ENCODE measurements at places on chromosomes 11 and 22.

GRCh38 chr11:104467404-104467803 lies 303.5 kb upstream of the PDGFD start:
- DNase-seq, result no peak

DNA sequence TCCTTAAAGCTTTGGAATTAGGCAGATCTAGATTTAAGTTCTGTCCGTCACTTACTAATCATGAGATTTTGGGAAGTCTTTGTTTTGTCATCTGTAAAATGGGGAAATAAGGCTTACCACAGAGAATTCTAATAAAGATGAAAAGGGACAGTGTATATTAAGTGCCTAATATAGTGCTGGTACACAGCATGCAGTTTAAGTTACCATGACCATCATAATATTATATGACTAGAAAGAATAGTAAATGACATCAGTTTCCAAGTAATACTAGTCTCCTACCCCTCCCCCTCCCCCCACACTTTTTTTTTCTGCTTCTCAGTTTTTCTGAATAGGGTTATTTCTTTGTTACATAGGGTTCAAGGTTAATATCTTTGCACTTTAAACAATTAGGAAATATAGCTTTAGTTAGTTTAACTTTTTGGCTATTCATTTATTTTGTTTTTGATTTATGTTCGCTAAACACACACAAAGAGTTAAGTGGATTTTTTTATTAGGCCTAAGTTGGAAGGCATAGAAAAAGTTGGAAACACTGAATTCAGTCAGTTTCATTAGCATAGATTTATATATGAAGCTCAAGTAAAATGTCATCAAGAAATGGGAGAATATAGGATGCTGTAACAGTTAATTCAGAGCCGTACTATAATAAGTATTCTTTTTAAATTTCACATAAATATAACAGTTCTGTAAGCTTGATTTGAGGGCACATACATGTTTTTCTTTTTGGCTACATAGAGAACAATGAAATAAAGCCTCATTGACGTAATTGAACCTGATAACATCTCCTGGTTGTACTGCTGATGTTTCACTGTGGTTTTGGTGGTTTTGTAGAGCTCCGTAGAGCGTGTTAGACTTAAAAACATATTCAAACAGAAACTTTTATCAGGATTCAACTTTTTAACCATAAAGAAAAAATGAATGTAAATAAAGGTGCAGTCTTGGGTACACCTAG lies 121.2 kb downstream of the PDE3B start:
- peak; percentile 34 for DNase-seq

DNA sequence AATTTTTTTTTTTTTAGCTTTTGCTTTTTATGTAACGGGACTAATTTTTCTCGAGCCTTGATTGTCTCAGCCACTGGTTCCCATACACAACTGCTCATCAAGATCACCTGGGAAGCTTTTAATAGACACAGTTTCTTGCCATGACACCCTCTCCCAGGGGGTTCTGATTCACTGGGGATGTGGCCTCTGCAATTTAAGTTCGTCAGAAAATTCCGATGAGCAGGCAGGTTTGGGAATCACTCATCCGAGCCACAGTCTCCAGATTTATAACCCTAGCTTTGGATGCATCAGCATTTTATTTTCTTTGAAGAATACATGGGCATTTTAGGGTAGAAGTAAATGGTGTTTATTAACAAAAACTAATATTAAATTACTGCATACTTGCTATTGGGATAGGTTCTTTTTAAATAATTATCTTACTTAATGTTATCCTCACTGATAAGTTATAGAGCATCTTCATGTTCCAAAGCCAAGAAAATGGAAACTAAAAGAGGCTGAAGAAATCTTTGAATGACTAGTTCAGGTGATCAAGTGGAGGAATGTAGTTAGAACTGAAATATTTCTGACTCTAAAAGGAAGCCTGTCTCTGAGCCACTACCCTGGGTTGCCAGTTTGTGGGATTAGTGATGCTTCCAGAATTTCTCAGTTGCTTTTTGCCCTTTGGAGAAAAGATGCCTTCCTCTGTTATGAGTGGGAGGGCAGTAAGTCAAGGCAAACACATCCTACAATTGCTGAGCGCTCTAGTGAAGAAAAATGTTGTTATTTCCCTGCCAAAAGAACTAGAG lies 319.0 kb downstream of the DDX10 start:
- no peak for DNase-seq

GRCh38 chr11:83033371-83033770 lies 38.3 kb downstream of the RAB30 start:
- no peak for DNase-seq

DNA sequence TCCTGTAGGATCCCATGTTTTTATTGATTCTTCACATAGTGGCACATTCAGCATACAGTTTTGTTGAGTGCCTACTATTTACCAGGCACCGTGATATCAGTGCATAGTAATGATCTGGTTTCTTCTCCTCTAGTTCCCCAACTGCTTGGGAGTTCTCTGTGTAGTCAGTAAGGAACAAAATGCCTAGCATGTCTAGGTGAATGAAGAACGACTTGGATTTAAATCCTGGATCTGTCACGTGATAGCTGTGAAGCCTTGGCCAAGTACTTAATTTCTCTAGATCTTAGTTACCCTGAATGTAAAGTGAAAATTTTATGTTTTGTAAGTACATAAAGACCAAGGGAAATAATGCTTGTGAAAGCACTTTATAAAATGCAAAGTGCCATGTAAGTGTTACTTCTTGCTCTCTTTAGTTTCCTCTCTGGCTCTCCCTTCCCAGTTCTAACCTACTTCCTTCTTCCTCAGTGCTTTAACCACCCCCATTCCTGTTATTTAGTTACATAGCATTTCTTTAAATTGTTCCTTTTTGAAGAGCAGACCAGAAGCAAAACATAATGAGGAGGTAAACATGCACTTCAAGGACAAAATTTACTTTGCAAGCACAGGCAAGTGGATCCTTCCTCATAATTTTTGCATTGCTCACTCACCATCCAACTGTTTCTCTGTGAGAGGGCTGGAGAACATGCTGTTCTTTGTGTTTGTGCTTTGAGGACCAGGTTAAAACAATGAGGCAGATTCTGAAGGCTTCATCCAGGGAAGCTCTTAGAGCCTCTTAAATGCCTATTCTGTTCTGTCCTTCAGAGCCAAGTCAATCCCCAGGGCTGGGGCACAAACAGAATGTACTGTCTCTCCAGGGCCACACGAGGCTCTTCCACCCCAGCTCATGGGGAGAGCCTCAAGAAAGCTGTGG lies 353.9 kb upstream of the TENM4 start:
- DNase-seq, result no peak

DNA sequence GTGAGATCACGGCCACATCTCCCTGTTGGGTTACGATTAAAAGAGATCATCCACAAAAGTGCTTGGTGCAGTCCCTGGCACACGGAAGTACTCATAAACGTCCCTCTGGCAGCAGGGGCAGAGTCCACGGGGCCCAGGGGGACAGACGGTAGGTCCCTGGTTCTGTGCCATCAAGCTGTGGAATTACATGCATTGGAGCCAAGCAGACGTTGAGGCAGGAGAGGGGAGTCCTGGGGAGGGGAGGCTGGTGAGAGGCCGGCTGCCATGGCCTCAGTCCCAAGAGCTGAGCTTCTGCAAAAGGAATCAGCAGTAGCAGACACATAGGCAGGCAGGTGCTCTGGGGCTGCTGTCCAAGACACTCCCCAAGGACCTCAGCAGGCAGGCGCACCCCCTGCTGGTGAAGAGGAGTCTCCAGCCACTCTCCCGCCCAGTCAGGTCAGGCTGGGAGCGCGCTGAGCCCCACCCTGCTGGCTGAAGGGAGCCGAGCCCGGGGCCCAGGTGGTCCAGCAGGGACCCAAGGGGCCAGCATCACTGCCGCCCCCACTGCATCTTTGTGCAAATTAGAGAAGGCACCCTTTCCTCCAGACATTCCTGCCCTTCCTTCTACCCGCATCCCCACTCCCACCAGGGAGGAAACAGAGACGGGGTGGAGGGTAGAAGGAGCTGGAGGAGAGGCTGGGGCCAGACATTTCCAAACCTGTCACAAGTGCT lies 7.6 kb upstream of the KCTD17 start:
- DNase-seq, result peak; percentile 61

DNA sequence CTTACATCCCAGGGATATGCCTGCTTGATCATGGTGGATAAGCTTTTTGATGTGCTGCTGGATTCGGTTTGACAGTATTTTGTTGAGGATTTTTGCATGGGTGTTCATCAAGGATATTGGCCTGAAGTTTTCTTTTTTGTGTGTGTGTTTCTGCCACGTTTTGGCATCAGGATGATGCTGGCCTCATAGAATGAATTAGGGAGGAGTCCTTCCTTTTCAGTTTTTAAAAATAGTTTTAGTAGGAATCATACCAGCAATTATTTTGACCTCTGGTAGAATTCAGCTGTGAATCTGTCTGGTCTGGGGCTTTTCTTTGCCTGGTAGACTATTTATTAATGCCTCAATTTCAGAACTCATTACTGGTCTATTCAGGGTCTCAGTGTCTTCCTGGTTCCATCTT lies 362.4 kb downstream of the JRKL start:
- DNase-seq, result no peak

GRCh38 chr11:132643239-132643638 lies 889.1 kb downstream of the OPCML start:
- DNase-seq, result no peak

- DNase-seq, result peak; percentile 45
These were observed 26.0 kb upstream of the CBX7 start for GRCh38 chr22:39178206-39179111.

- peak; percentile 98 for DNase-seq
These were observed 20.1 kb upstream of the MRGPRX2 start for GRCh38 chr11:19080579-19080993.

DNA sequence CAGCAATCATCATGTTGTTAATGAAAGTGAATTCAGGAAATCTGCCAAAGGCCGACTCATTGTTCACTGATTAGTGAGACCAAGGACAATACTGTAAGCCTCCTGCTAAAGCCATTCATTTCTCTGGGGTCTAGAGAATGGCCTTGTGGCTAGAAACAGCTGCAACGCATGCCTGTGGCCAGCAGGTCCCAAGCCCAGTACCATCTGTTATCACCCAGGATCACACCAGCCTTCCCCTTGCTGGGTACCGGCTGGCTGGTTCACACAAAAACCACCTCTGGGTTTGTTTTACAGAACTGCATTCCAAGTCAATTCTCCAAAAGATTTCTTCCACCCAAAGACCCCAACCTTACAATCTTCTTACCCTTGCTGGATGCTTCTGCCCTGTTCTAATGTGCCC lies 1.1 kb downstream of the PLAAT5 start:
- DNase-seq, result no peak

- DNase-seq, result no peak
These were observed 723 bp downstream of the OR51M1 start for GRCh38 chr11:5384335-5384734.

- DNase-seq, result no peak
These were observed 134.0 kb downstream of the HIPK3 start for GRCh38 chr11:33390944-33391892.

GRCh38 chr11:73229321-73229895 lies 11.3 kb downstream of the P2RY2 start:
- DNase-seq, result no peak

DNA sequence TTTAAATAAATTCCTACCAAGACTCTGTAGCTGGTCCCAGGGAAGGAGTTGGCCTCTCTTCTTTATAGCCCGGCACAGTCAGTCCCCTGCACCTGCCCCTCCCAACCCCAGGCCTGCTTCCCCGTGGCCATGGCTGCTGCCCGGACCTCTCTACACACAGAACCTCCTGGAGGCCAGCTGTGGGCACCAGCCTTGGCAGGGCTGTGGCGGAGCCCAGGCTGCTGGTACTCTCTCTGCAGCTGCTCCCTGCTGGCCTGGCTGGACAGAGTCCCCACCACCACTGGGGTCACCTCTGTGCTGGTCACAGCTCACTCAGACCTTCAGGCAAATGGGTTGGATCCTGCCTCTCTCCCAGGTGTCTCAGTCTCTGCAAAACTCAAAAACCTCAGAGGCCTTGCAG lies 69.3 kb downstream of the LRP5 start:
- no peak for DNase-seq

DNA sequence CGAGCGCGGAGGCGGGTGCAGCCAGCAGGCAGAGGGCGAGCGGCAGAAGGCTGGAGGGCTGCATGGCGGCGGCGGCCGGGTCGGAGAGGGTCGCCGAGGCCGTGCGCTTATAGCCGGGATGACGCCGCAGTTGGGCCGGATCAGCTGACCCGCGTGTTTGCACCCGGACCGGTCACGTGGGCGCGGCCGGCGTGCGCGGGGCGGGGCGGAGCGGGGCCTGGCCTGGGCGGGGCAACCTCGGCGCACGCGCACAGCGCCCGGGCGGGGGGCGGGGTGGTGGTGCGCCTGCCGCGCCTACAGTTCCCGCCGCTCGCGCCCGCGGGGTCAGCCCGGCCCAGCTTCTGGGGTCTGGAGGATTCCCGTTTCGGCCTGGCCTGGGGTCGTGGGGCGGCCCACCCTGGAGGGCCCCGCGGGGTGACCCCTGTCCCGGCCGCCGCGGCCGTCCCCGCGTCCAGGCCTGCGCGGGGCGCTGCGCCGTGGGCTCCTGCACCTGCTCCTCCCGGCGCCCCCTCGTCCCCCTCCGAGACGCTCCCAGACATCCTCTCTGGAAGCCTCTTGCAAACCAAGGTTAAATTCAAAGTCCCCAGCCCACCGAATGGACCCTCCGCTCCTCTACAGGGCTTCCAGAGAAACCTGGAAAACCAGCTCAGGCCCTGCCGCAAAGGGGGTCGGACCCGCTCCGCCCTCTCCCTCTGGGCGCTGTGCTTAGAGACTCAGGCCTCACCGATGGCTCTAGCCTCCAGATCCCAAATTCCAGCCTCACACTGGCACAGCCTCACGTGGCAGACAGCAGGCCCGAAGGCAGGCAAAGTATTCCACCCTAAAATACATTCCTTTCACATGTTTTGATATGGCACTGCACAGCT lies at the start of gene CTSD:
CTSD (minus strand) TSS at position 132 of the 866 bp plus-strand sequence; CDS start at position 64, 68 bp downstream.
- DNase-seq, result peak; percentile 53

DNA sequence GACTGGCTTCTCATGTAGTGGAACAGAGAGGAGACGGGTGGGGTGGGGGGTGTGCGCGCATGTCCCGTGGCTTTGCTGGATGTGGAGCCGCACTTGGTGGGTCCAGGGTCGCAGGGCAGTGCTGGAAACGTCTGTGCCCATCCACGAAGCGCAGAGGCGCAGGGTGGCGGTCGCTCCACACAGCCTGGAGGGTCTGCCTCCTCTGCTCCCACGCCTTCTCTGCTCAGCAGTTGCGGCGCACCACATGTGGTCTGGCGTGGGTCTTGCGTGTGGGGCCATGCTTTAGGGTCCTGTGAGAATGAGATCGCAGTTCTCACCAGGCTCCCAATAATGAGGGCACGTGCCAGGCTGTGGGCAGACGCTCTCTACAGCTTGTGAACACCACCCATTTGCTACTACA lies 50.7 kb downstream of the MUC6 start:
- no peak for DNase-seq
